Mucosa of descending colon (tissue), 3 donors: ENCODE measurements at places on chromosomes 7 and 10. TPM values are rescaled to one million over a fixed set of nuclear protein-coding genes. Genes with fewer than 3 reads are reported as not detected.
A peak's percentile ranks its signal among the peaks of the same experiment; 100 is the strongest.

DNA sequence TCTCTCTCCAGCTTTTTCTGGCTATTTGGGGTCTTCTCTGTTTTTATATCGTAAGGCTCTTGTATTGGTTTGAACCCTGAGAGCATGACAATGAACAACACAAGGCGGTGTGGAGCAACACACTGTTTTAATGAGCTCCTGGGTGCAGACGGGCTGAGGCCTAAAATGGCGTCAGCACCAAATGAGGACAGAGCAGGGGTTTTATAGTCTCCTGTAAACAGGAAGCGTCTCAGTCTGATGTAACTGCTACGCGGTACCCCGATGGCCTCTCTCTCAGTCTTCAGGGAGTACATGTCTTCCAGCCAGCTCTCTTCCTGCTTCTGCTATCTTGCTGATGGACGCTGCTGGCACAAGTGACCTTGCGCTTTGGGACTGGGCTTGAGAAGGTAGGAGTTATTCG is 95.9 kb upstream of the CCDC71L start:
- DNase-seq = no peak

The DNAJC1 gene
- 30.3 TPM for total RNA-seq

GRCh38 chr7:129391546-129392171 is 42.6 kb upstream of the STRIP2 start:
- no peak for DNase-seq

- no peak for DNase-seq
Measured at GRCh38 chr7:33832271-33832721, 73.0 kb upstream of the BMPER start.

The ADAM22 gene
- 3.7 TPM for total RNA-seq

- DNase-seq = no peak
Measured at GRCh38 chr10:43260117-43260761, 6.6 kb downstream of the RASGEF1A start.

- no peak for DNase-seq
Measured at GRCh38 chr10:70145166-70145665, 1.3 kb downstream of the TYSND1 start.

The BAIAP2L1 gene
- total RNA-seq = 78.0 TPM

DNA sequence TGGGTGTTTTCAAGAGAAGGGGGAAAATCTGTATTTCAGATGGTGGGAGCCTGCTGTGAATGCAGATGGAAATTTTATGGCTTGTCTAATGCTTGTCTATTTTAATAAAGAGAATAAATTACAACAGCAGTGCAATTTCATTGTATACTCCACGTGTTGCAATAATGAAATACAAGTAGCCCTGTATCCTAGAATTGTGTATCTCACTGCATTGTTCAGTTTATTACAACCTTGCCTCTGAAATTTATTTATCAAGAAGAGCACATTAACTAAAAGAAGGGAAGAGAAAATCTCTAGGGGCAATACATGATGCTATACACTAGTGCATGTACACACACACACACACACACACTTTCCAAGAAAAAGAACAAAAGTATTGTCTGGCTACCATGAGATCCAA is 21.8 kb downstream of the ANK3 start:
- DNase-seq = no peak

DNA sequence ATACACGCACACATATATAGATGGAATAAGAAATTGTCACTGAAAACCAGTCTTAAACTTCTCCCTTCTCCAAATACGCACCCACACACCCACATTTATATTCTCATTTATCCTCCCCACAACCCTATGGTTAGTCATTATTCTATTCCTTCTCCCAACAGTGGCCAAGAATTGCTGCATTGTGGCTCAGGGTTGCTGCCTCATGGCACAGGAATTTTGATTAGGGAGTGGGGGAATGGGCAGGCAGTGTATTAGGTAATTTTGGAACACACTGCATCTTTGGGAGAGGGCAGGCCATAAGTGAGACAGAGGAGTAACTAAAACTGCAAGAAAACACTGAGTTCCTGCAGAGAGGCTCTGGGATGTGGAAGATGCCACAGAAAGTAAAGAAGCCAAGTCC is 35.7 kb downstream of the NAPEPLD start:
- no peak for DNase-seq

The TFEC gene
- 2.8 TPM for total RNA-seq

- no peak for DNase-seq
Measured at GRCh38 chr7:94059746-94060145, 55.6 kb upstream of the BET1 start.

GRCh38 chr10:114206902-114207301 is 27.7 kb downstream of the TDRD1 start:
- no peak for DNase-seq

DNA sequence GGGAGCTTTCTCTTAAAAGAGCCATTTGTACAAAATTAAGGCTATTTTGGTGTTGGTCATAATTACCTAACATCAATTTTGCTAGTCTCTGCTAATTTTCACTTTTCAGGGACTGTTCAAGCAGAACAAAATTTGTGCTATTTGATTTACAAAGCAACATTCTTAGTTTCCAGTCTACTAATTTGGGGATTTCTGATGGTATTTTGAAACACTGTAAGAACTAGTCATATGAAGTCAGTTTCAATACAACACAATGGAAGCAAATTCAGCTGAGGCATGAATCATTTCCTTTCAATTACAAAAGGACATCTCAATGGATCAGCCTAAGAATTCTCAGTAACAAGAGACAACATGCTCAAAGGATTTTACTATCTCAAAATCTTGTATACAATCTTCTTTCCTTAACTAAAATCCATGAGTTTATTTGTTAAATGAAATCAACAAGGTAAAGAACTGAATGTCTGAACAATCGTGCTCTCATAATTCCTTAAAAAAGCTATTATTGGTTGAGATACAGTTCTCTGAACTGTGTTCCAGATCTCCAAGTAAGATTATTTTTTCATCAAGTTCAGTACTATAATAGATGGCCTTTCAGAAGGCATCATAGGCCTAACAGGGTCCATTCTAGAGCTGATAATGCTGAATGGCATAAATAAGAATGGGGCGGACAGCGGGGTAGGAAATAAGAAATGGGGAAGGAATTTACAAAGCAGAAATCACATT is 144.6 kb downstream of the NRCAM start:
- DNase-seq = no peak

DNA sequence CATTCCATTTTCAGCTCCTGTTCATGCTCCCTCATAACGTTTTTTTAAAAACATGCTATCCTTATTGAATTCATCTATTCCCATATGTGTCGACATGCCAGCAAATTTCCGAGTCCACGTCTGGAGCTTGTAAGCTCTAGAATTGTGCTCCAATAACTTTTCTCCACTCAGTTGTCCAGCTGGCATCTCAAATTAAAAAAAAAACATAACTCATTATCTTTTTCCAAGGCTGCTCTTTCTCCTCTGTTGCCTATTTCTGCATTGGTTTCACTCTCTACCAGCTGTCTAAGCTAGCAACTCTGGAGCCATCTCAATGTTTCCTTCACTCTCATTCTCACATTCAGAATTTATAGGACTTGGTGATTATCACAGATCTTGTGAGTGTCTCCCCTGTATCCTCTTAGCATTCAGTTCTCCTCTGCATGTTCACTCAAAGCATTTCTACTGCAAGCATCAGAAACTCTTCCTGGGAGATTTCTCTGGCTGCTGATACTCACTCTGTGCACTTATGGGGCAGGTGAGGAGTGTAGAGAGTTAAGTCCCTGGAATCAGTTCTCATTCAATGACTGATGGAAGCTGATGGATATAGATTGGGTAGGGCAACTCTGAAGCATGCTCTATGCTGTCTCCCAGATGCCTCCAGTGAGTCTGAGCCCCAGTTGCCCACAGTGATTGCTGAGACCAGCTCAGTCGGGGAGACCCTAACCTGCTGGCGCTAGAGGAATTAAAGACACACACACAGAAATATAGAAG is 6.7 kb upstream of the DLD start:
- DNase-seq = no peak

DNA sequence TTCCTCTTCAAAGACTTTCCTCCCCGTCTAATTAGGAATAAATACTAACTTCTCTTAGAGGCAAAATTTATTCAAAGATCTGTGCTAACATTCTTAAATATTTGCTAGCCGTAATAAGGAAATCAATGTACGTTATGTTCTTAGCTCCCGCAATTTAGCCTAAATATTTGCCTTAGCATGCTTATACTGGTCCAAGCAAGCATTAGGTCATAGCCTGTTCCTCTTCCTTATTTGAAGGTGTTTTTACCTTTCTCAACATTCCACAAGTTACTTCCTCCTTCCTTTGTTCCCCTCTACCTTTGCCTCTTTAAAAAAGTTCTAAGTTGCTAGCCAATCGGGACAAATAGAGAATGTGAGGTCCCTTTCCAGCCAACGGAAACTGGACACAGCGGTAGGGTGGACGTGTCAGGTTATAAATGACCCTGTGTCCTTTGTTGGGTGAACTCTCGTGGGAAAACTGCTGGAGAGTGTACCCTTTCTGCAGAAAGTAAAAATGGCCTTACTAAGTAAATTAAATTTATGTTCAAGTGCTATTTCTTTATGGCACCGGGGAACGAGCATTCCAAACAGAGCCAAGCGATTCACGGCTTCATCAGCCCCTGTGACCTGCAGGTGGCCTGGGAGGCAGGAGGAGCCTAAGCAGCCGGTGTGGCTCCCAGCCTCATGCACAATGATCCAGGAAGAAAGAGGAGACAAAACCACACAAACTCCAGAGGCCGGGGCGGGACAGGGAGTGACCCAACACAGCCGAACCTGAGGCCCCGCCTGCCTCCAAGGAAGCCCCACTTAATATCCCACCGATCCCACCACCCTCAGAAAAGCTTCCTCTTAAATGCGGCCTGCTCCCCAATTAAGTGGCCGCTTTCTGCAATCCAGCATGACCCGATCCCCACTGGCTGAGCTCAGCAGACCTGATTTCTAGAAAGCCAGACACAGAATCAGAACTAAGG is 67.0 kb downstream of the ZRANB1 start:
- peak; percentile 85 for DNase-seq

The EZH2 gene
- total RNA-seq = 18.1 TPM

The EPC1 gene
- 33.7 TPM for total RNA-seq

- no peak for DNase-seq
Measured at GRCh38 chr7:16652240-16652583, 6.2 kb downstream of the BZW2 start.

GRCh38 chr10:57168611-57169240 is 807.7 kb upstream of the ZWINT start:
- no peak for DNase-seq

The ANKRD16 gene
- 7.4 TPM for total RNA-seq

- no peak for DNase-seq
Measured at GRCh38 chr7:148661471-148661870, 37.2 kb upstream of the CUL1 start.

DNA sequence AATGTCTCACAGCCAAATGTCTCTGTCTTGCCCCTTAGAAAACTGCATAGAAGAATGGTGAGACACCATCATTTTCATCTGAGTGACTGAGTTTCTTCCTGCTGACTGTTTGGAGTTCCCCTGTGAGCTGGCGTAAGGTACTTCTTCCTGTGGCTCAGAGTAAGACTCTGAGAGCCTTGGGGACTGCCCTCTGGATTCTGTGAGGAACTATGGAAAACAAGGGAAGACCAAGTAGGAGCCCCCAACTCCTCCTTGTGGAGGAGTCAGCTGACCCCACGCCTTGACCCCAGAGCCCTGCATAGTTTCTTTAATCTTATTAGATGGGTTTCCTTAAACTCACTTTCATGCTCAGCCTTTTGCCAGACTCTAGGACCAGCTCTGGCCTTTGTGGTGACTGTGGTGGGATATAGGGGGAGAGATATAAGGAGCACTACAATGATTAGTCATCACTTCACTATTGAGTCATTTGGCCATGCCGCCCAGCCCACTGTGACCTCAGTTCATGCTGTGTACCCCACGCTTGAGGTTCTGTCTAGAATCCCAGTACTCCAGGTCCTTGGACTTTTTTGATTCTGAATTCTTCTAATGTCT is 51.8 kb upstream of the FAM133B start:
- DNase-seq = no peak

GRCh38 chr10:5078547-5079180 is 15.6 kb upstream of the AKR1C3 start:
- no peak for DNase-seq

The CCL24 gene
- 3.4 TPM for total RNA-seq

The CYP3A4 gene
- 2.8 TPM for total RNA-seq

GRCh38 chr7:102425639-102426267 is 7.6 kb upstream of the ORAI2 start:
- DNase-seq = peak; percentile 71

- DNase-seq = no peak
Measured at GRCh38 chr10:113552701-113553100, at the start of gene HABP2. Gene HABP2 (plus strand): TSS chr10:113553053. CDS start chr10:113553122, 69 bp downstream.

DNA sequence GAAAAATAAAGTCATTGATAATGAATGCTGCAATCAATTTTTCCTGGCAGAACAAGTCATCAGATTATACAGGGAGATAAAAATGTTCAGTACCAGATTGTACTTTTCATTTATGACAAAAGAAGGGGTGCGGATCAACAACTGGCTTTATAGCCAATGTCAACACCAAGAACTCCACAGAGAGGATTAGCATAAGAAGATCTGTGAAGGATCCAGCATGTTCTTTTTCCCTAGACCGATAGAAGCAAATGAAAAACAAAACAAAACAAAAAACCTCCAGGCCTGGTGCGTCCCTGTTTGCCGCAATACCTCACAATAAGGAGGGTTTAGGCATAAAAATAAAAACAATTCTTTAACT is 34.7 kb upstream of the PRKAR2B start:
- DNase-seq = no peak

GRCh38 chr10:72292223-72292691 is 18.5 kb downstream of the DDIT4 start:
- no peak for DNase-seq

DNA sequence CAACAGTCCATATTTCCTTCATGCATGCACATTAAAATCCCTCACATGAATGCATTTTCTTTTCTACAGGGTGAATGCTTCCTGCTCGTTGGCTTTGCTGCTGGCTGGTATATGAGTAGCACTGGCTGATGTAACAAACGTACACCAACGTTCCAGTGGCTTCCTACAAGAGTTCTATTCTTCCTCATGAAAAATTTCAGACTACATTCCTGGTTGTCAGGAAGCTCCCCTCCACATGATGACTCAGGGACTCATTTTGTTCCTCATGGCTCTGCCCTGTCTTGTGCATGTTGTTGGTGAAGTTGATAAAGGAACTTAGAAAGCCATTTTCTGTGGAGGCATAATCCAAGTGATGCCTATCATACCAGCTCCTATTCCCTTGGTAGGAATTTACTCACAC is 470.7 kb upstream of the KLF6 start:
- no peak for DNase-seq

The TBC1D12 gene
- total RNA-seq = 20.2 TPM
